ENCODE measurements at places on chromosomes 13 and 19.

DNA sequence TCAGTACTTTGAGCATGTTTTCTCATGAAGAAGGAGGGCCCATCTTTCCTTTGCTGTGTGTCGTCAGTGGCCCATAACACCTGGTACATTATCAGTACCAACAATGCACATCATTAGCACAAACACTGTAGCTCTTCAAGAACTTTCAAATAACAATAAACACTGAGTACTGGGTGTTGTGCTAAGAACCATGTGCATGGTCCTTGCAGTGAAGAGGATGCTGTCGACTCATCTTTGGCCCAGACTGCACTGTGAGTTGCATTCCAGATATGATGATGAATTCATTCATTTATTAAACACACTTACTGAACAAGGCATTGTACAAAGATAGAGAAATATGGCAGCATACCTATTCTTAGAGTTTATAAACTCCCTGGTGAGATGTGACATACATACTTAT lies 55.8 kb downstream of the FLT3 start:
- no peak for DNase-seq

- no peak for DNase-seq
Observed at GRCh38 chr13:40786568-40786996, 2.8 kb upstream of the SLC25A15 start.

- no peak for DNase-seq
Observed at GRCh38 chr13:89966524-89966923, 1381.0 kb upstream of the MIR17HG start.

GRCh38 chr13:34671137-34671536 lies 270.9 kb upstream of the NBEA start:
- no peak for DNase-seq

- peak; percentile 52 for DNase-seq
Observed at GRCh38 chr19:7699417-7700401, 2.2 kb downstream of the FCER2 start.

DNA sequence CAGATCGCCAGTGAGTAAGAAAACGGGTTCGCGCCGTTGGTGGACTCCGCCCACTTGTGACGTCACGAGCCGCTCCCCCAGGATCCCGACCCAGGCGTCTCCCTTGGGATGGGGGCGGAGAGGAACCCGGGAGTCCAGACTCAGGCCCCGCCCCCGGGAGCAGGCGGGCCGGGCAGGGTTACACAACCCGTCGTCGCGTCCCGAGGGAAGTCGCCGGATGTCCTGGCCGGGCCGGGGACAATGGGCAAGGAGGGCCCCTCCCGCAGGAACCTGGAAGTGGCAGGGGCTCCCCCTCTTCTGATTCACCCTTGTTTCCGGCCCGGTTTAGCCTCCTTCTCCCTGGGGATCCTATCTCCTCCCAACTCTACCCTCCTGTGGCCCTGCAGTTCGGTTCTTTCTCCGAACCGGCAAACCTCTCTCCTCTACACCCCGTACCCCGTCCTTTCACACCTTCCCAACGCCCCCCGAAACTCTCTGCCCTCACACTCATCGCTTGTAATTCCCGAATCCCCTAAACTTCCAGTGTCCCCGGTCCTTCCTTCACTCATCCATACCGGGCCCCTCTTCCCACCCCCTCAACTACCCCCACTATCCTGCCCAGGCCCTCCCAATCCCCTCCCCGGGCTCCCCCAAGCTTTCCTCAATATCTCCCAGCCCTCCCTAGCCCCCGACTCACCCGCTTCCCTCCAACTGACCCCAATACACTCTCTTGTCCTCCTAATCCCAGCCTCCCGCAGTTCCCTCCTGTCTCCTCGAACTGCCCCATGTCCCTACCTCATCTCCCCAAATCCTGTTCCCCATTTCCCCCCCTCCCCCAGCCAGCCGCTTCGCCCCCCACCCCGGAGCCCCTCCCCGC lies 20.0 kb upstream of the ERCC1 start:
- peak; percentile 59 for DNase-seq

DNA sequence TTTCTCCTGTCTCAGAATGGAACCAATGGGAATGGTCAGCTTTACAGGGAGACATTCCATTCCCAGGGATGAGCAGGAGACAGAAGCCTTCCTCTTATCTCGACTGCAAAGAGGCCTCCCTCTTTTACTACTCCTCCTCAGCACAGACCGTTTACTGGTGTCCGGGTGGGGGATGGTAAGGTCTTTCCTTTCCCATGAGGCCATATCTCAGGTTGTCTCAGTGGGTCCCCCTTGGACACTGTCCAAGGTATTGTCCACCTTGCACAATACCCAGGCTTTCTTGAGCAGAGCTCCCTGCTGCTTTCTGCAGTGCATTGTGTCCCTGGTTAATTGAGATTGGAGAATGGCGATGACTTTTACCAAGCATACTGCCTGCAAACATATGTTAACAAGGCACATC lies 7.5 kb upstream of the ZNF808 start:
- no peak for DNase-seq

DNA sequence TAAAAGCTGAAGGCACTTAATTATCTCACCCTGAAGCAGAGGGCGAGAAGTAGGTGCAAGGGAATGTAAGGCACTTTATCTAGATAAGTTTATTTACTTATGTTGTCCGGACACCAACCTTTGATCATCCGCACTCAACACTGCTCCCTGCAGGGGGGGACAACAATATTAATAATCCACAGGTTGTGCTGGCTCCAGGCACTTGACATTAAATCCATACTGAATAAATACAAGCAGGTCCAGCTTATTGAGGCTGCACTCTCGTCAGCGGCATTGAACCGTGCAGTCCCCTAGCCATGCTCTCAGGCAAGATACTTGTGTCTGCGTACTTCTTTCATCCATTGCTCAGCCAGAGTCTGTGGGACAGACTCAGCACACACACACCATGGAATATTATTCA lies 374.5 kb upstream of the NBEA start:
- DNase-seq: no peak

DNA sequence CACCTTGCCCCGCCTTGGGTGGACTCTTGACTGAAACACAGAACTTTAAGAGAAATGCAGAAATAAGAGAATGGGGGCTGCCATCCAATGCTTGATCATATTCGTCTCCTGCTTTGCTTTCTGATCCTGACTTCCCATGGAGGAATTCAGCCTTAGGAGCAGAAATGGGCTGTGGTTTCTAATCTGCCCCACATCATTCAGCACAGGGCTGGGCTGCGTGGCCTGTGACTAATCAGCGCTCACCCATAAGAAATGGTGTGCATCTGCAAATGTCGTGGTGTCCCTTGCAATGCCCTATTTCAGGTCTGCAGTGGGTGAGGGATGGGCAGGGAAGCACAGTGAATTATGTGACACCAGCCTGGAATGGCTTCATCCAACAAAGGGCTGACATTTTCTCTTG lies 60.7 kb upstream of the URI1 start:
- DNase-seq: no peak

DNA sequence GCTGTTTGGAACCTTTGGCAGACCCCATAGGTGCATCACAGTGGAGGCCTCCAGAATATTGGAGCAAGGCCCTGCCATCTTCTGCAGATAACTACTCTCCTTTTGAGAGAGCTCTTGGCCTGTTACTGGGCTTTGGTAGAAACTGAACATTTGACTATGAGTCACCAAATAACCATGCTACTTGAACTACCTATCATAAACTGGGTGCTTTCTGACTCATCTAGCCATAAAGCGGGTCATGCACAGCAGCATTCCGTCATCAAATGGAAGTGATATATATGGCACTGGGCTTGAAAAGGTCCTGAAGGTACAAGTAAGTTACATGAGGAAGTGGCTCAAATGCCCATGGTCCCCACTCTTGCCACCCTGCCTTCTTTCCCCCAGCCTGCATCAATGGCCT lies 782.5 kb upstream of the SLITRK6 start:
- DNase-seq: no peak

GRCh38 chr13:79989217-79989661 lies 351.7 kb downstream of the SPRY2 start:
- DNase-seq: no peak

GRCh38 chr19:5643060-5643459 lies 20.2 kb downstream of the SAFB start:
- no peak for DNase-seq
